HFF-Myc (cell line): ENCODE measurements at places on chromosomes 1 and 21.
A peak's percentile ranks its signal among the peaks of the same experiment; 100 is the strongest.

- no peak for DNase-seq
Observed at GRCh38 chr1:211198111-211198510, 61.1 kb upstream of the RCOR3 start.

DNA sequence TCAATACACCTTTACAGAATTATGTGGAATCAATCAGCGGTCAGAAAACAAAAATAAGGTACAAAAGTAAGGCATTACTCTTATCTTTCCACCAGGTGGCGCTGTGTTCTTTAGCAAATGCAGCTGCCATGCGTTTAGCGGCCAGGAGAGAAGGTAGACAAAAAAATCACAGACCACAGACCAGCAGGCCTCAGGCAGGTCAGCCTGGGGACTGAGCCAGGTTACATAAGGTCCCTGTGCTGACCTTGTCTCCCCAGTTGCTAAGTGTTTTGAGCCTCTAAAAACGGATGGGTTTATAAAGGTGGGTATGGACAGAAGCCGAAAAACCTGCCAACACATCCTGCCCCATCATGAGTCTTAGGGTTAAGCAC, 2.8 kb downstream of the RGS16 start:
- peak; percentile 67 for DNase-seq

DNA sequence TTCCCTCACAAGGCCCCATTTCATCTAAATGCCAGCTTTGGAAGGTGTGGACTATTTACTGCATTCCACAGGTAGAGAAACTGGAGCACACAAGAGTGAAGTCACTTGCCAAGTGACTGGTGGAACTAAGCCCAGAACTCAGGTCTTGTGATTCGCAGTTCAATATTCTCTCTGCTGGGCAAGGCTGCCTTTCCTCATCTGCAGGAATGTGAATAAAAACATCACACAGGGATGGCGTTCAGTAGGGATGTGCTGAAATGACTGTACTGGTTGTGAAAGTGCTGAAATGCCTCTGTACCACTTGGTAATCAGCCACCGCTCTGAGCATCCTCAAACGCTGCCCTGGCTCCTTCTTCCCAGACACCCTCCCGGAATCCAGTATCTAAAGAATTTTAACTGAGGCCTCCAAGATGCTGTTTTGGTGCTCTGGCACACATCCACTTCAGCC, 145.6 kb downstream of the HIVEP3 start:
- DNase-seq, result no peak

GRCh38 chr1:92291372-92291999, 7.3 kb downstream of the GLMN start:
- peak; percentile 22 for DNase-seq

DNA sequence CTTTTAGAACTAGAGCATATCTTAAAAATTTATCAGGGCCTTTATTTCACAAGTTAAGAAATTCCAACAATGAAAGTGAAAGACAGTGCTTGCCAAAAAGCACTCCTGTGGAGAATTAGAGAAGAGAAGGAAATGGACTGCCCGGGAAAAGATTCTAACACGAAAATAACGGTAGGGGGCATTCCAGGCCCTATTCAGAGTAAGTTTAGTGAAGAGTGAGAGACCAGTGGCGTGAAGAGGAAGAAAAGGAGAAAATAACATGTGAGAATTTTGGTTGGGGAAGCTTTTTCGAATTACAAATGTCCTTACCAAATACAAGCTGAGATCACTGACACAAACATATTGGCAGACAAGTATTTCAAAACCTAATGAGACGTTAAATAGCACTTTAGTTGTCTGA, 38.4 kb upstream of the RBM34 start:
- DNase-seq, result peak; percentile 12

DNA sequence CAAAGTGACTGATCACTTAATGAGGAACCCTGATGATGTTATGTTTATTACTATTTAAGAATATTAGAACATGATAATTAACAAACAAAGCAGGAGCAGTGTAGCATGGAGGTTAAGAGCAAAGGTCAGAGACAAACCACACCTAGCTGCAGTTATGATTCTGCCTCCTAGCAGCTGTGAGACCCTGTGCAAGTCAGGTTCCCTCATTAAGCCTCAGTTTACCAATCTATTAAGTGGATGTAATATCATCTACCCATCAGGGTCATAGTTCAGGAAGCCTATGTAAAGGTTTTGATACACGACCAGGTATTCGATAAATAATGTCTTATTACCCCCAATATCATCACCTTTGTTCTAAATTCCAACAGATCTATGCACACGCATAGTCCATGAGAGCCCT, 32.0 kb downstream of the DUSP10 start:
- DNase-seq, result no peak

- no peak for DNase-seq
Observed at GRCh38 chr1:30383221-30383711, 340.1 kb downstream of the MATN1 start.

DNA sequence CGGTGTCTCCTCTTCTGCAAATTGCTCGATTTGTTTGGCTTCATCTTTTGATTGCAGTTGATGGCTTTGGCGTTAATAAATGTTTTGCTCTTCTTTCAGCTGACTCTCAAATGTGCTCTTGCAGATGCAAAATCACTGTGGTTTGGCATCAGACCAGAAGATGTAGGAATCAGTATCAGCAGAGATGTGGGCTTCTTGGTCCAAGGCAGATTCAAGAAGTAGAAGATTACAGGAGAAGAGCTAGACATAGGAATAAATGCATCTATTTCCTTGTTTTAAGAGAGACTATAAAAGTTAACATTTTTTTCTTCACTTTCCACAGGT, 59.8 kb upstream of the BACH1 start:
- no peak for DNase-seq

- no peak for DNase-seq
Observed at GRCh38 chr1:216071262-216071661, 352.0 kb downstream of the USH2A start.

DNA sequence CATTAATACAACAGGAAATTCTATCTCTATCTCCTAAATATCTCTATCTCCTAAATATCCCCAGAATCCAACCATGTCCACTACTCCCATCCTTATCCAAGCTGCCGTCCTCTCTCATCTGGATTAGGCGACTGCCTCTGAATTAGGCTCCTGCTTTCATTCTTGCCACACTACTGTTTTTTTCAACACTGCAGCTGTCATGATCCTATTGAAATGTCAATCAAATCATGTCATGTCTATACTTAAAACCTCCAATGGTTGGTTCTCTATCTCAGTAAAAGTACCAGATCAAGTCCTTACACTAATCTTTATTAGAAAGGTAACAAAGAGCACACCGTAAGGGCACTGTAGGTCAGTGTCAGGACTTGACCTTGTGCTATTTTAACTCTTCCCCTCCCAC, 82.0 kb upstream of the NFIA start:
- DNase-seq, result no peak

GRCh38 chr21:35529171-35529863, 480.2 kb upstream of the RUNX1 start:
- DNase-seq, result no peak
